ENCODE measurements at places on chromosomes 13 and 19.

DNA sequence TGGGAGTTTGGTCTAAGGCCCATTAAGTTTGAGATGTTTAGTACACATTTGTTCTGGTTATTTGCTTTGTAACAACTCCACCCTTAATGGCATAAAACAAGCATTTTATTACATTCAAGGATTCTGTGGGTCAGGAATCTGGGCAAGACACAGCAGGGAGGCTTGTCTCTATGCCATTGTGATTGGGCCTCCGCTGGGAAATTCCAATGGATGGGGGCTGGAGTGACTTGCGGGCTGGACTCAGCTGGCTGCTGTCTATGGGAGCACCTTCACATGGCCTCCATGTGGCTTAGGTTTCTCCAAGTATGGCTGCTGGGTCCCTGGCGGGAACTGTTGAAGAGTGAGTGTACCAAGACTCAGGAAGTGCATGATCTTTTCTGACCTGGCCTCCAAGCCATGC lies 159.0 kb downstream of the PAN3 start:
- DNase-seq, result no peak

DNA sequence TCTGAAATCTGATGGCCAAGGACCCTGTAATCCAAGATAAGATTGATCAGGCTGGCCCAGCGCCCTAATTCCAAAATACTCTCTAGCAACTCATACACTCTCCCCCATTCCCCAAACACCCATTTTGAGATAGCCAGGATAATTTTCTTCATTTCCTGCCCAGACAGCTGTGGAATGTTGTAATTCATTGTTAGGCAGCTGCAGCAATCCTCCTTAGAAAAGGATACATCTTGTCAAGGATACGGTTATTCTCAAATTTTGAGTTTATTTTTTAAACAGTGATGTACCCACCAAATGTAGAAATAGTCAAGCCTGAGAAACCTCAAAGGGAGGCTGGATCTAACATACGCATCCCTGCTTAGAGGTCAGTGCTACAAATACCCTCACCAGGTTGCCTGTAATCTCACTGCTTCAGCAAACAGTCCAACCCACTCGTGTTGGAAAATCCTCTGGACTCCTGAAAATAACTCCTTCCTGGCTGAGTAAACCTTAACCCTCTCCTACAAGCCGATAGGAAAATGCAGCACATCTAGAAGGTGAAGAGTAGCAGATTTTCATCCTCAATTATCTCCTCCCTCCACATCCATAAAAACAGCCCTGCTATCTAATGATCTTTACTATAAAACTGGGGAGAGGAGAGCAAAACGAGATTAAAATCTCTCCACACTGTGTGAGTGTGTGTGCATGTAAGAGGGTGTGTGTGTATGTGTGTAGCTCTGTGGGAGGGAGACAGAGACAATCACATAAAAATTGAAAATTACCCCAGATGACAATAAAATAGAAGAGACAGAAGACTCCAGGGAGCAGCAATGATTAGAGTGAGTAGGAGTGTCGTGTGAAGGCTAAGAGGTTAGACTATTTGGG lies 683.1 kb downstream of the DIAPH3 start:
- no peak for DNase-seq

GRCh38 chr19:6467384-6467783 lies 3.3 kb downstream of the CRB3 start:
- DNase-seq, result peak; percentile 32

GRCh38 chr13:113106711-113107351 lies 1.2 kb downstream of the F7 start:
- no peak for DNase-seq

DNA sequence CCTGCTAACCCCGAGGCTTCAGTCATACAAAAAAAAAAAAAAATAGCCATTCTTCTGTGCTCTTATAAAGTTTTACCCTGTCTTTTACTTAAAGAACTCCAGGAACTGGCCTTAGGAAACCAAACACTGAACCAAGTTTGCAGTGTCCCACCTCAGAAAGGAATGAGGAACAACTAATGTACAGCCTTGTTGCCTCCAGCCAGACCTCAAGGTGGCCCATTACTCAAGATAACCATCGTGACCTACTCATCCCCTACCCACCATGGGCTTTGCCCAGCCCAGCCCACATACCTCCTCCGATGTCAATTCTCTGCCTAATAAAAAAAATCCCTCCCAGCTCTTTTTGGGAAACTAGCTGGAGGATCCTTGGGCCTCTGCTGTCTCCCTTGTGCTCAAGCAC lies 133.2 kb downstream of the STARD13 start:
- no peak for DNase-seq

DNA sequence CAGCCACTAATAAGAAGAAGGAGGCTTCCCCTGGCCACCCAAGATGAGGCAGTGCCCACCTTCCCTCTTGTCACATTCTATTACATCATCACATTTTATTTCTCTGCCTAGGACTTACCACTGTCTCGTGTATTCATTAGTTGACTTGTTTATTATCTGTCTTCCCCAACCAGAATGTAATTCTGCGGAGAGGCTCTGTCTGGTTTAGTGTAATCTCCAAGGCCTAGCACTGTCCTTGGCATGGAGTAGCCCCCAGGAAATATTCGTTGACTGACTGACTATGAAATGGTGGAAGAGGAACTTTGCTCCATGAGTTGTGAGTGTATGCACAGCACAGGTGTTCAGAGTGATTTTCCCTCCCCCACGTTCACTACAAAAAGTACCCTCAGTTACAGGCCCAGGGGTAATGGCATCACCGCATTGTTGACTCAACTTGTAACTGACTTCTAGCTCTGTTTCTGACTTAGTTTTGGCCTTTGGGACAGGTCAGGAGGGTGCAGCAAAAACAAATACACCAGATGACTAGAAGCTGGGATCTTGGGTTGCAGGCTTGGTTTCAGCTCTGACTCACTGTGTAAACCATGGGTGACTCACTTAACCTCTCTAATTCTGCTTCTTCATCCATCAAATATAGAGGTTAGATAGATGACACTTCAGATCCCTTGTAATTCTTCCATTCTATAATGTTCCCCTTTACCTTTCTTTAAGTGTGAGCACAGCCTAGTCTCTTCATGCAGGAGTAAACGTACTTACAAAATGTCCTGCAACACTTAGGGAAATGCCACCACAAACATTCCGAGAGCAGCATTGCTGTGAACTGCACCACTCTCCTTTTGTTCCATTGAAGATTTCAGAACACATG lies 229.7 kb downstream of the KCNRG start:
- peak; percentile 32 for DNase-seq

DNA sequence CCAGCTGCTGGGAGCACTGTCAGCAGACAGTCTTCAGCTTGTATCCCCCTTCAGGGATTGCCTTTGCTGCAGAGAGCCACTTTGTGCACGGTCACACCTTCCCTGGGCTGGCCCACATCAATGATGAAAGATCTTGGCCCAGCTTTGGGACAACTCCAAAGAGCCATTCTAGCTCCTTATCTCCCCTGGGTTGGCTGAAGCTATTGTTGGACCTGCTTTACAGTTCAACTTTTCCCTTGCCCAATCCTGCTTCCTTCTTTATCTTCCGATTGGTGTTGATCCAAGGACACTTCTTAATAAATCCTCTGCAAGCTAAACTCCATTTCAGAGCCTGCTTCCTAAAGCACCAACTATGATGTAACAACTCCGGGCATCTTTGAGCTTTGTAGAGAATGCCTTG lies 466.4 kb downstream of the KLF12 start:
- DNase-seq, result no peak

DNA sequence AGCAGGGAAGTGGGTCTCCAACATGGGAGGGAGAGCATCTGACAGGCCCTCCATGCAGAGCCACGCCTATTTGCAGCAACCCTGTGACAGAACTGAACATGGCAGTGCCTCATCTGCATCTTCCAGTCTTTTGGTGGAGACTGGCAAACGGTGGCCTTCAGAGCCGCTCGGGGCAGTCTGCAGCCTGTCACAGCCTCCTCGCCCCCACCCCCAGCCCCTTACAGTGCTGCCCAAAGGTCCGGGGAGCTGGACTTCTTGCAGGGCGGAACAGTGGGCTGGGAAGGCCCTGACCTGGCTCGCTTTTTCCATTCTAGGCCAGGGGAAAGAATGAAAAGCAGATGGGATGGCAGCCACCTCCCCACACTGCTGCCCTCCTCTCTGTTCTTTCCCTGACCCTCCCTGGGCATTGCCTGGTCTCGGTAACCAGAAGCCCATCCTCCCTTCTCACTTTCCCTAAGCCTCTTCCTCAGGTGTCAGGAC lies 2.7 kb downstream of the CALM3 start:
- DNase-seq, result peak; percentile 2

DNA sequence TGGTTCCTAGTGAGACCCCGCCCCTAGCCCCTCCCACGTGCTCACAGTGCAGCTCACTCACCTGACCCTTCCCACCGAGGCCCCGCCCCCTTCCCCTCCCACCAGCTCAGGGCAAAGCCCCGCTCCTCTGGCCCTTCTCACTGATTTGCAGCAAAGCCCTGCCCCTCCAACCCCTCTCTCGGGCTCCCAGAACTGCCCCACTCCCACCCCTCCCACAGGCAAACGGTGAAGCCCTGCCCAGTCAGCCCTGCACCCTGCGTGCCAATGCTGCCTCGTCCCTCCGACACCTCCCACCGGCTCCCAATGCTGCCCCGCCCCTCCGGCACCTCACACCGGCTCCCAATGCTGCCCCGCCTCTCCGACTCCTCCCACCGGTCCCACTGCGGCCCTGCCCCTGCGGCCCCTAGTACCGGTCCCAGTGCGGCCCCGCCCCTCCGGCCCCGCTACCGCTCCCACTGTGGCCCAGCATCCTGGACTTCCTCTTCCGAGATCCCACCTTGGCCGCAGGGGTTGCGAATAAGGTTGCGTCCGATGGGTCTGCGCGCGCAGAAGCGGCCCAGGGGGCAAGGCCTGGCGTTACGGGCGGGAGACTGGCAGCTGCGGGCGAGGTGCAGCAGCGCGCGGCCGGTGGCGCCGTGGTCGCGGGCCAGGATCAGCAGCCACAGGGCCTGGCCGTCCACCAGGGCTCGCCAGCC lies 834 bp downstream of the FBXO27 start:
- DNase-seq, result peak; percentile 93

- no peak for DNase-seq
Measured at GRCh38 chr13:112869202-112870050, 99.6 kb upstream of the MCF2L start.

- DNase-seq, result no peak
Measured at GRCh38 chr19:35320065-35320713, 8.8 kb upstream of the CD22 start.

- DNase-seq, result peak; percentile 79
Measured at GRCh38 chr19:17751103-17751911, at the start of gene FCHO1. TSS of gene FCHO1 (plus strand) at chr19:17751477. CDS start at chr19:17755165, 3,688 bp downstream.

DNA sequence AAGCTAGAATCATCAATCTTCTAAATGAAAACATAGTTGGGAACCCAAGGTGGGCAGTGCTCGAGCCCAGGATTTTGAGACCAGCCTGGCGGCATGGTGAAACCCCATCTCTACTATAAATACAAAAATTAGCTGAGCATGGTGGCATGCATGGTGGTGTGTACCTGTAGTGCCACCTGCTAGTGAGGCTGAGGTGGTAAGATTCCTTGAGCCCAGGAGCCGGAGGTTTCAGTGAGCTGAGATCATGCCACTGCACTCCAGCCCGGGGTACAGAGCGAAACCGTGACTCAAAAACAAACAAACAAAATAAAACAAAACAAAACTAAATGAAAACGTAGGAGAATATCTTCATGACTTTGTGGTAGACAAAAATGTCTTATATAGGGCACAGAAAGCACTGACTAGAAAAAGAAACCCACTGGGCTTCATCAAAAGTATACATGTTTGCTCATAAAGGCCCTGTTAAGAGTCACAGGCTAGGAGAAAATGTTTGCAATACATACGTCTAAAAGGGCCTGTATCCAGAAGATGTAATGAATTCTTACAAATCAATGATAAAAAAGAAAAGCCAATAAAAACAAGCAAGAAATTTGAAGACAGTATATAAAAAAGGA lies 353.6 kb downstream of the FGF9 start:
- DNase-seq, result no peak

DNA sequence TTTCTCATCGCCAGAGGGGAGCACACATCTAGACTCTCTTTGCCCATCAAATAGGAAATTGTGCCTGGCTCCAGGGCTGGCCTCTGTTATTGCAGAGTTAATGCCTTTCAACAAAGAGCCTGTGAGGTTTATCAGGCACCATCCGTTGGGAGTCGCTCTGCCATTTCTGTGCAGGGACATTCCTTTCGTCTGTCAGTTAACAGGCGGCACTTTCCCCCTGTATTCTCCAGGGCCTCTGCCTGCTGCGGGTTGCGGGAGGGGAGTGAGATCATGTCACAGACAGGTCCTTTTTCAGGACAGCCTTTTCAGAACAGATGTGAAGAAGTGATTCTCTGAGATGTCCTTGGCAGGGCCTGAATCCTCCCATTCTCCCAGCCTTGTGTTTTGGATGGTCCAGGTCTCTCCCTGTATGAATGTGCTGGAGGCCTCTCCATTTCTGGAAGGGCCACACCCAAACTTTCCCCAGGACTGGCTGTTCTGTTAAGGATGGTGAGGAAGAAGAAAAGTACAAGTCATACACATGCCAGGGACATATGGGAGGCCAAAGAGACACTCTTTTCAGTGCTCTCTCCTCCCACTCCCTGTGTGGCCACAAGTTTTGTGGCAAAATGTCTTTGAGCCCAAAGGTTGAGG lies 14.9 kb downstream of the SERP2 start:
- DNase-seq, result no peak

DNA sequence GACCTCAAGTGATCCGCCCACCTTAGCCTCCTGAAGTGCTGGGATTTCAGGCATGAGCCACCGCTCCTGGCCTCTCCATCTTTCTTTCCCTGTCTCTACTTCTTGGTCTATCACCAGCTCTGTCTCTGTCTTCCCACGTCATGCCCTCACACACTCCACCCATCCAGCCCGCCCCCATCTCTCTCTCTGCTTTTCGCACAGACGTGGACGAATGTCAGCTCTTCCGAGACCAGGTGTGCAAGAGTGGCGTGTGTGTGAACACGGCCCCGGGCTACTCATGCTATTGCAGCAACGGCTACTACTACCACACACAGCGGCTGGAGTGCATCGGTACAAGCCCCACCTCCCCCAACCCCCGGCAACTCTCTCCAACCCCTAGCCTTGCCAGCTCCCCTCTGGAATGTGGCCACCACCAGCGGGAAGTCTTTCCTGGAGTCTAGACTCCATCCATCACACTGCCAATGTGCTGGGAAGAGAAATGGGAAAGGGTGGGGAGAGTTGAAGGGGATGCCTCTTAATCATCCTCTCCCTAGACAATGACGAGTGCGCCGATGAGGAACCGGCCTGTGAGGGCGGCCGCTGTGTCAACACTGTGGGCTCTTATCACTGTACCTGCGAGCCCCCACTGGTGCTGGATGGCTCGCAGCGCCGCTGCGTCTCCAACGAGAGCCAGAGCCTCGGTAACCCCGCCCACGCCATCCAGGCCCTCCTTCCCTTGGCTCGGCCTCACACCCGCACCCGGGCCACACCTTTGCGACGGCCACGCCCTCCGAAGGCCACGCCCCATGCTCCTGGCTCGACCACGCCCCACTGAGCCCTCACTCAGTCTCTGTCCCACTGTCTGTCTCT lies 22.5 kb downstream of the LTBP4 start:
- no peak for DNase-seq

GRCh38 chr13:40533072-40533471 lies 133.4 kb downstream of the FOXO1 start:
- no peak for DNase-seq

GRCh38 chr19:45934551-45935230 lies 20.1 kb upstream of the NANOS2 start:
- DNase-seq, result no peak
